Activated CD4-positive, alpha-beta memory T cell treated with anti-CD3 and anti-CD28 coated beads, Interleukin-2, amount 10 ng/mL, durations not matched to agents 7 days and 5 days (primary cell): ENCODE measurements at places on chromosomes 12 and 14.

DNA sequence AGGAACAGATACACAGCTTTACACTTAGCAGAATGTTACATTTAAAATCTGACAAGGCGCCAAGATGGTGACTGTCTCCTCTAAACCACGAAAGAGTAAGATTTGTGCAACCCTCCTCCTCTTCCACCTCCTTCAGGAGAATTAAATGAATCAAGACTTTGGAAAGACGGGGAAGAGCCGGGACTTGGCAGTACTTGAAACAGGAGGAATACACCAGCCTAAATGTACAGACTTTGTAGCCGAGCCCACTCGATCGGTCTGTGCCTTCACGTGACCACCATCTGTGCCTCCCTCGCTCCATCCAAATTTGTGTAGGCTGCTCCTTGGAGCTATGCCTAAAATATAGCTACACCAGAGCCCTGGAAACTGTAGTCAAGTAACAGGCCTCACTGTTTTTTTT lies 38.3 kb downstream of the SSPN start:
- H3K27me3 ChIP-seq, result peaks cover 21% of the 10 kb centered on the region
- no peak overlapping the region for H3K4me3 ChIP-seq
- no peaks in the 10 kb centered on the region for H3K36me3 ChIP-seq
- no peak overlapping the region for H3K27ac ChIP-seq
- H3K4me1 ChIP-seq, result no peaks in the 10 kb centered on the region

DNA sequence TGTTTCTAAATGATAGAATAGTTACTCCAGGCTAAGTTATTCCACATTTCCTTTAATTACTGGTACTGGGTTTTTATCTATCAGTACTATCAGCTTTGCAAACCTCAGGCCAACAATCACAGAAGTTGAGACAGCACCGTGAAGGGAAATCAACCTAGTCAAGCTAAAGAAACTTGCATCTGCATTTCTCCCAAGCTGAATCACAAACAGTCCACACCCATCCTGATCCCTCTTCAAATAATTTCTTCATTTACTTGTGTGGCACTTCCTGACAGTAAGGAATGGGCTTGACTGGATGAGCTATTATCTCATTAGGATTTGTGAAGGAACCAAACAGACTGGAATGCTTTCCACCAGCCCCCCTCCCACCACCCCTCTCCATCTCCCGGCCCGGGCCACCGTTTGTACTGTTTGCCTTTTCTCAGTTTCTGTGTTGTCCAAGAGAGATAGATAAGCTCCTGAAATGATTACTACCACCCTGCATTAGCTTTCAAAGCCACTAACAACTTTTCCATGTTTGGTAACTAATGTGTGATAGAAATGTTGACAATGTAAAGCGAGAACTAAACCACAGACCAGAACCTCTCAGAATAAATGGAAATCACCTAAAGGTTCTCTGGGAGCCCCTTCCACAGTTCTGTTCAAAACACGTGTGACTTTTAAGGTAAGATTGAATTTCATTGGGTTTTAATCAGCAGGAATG lies 236.3 kb downstream of the SLC25A21 start:
- H3K36me3 ChIP-seq, result no peaks in the 10 kb centered on the region
- no peaks in the 10 kb centered on the region for H3K4me1 ChIP-seq
- no peaks in the 10 kb centered on the region for H3K27me3 ChIP-seq
- no peak overlapping the region for H3K27ac ChIP-seq

GRCh38 chr14:23712287-23712686 lies 76.1 kb downstream of the DHRS2 start:
- H3K27me3 ChIP-seq, result no peaks in the 10 kb centered on the region
- DNase-seq, result no peak
- H3K27ac ChIP-seq, result no peak overlapping the region
- H3K4me3 ChIP-seq, result no peak overlapping the region

GRCh38 chr12:25728056-25728595 lies 175.0 kb upstream of the LMNTD1 start:
- H3K27ac ChIP-seq, result no peak overlapping the region
- H3K36me3 ChIP-seq, result no peaks in the 10 kb centered on the region
- no peaks in the 10 kb centered on the region for H3K4me1 ChIP-seq

- peaks cover 6% of the 10 kb centered on the region for H3K36me3 ChIP-seq
- peak overlapping the region; percentile 61 for H3K27ac ChIP-seq
- peaks cover 54% of the 10 kb centered on the region for H3K4me1 ChIP-seq
- peak; percentile 62 for DNase-seq
- peak overlapping the region; percentile 28 for H3K4me3 ChIP-seq
Measured at GRCh38 chr14:104686624-104687517, 2.5 kb upstream of the INF2 start.

- H3K27me3 ChIP-seq, result peaks cover 65% of the 10 kb centered on the region
- H3K36me3 ChIP-seq, result no peaks in the 10 kb centered on the region
- DNase-seq, result no peak
Measured at GRCh38 chr12:48993787-48994186, 5.4 kb downstream of the DDN start.

DNA sequence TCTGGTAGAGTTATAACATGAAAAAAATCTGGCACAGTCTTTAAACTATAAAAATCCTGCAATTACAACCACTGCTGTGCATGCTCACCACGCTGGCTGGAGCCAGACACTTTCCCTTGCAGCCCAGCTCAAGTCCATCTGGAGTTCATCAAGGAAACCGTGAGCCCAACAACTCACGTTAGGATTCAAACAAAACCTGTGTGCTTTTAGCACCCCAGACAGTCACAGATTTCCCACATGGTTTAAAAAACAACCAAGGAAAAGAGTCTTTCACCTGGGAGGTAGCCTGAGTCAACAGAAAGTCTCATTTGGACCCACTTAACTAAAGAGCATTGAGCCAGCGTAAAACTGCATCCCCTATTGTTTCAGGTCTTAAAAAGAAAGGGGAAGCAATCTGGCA lies 4.7 kb downstream of the LRIG3 start:
- no peak for DNase-seq
- H3K4me3 ChIP-seq, result no peak overlapping the region
- H3K36me3 ChIP-seq, result no peaks in the 10 kb centered on the region
- peaks cover 25% of the 10 kb centered on the region for H3K27me3 ChIP-seq
- no peak overlapping the region for H3K27ac ChIP-seq

DNA sequence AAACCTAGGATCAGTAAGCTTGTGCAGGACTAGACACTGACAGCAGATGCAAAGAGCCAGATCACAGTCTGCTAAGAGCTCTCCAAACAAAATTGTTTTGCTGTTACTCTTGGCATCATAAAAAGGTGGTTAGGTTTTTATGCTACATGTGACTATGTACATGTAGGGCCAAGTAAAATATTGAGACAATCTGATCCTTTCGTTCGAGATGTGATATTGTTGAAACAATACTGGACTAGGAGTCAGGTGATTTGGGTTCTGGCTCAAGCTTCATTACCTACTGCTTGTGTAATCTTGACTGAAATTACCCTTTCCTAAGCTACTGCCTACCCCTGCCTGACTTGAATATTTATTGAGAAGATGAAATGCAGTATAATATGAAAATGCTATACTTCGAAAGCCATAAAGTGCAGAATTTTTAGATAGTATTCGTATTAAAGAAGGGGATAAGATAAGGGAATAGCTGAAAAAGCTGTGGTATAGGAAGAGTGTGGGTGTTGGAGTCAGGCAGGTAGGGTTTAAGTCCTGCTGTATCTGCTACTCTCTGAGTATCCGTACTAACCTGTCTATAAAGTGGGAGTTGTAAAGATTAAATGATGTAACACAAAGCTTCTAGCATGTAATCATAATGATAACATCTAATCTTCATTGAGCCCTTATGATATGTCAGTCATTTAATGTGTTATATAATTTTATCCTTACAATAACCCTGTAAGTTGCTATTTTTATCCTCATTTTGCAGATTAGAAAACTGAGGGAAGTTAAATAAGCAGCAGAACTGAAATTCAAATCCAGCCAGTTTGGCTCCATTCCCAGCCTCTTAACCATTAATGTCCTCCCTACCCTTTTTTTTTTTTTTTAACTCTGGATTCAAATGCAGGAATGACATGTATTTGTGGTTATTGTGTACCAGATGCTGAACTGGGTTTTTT lies 38.6 kb upstream of the ATF1 start:
- DNase-seq, result no peak
- H3K4me3 ChIP-seq, result no peak overlapping the region
- no peaks in the 10 kb centered on the region for H3K4me1 ChIP-seq
- H3K36me3 ChIP-seq, result peaks cover 43% of the 10 kb centered on the region
- no peak overlapping the region for H3K27ac ChIP-seq

GRCh38 chr12:46362895-46363581 lies 9.5 kb downstream of the SLC38A2 start:
- H3K4me3 ChIP-seq, result no peak overlapping the region
- H3K36me3 ChIP-seq, result peaks cover 92% of the 10 kb centered on the region
- DNase-seq, result no peak
- H3K4me1 ChIP-seq, result peaks cover 71% of the 10 kb centered on the region

DNA sequence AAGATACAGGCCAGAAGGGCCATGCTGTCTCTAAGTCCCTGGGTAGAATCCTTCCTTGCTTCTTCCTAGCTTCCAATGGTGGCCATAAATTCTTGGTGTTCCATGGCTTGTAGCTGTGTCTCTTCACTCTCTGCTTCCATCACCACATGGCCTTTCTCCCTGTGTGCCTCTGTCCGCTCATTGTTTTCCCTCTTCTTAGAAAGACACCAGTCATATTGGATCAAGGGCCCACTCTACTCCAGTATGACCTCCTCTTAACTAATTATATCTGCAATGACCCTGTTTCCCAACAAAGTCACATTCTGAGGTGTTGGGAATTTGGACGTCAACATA lies 7.6 kb upstream of the MAP1LC3B2 start:
- DNase-seq, result no peak
- no peaks in the 10 kb centered on the region for H3K36me3 ChIP-seq
- H3K27ac ChIP-seq, result no peak overlapping the region
- peaks cover 11% of the 10 kb centered on the region for H3K27me3 ChIP-seq

DNA sequence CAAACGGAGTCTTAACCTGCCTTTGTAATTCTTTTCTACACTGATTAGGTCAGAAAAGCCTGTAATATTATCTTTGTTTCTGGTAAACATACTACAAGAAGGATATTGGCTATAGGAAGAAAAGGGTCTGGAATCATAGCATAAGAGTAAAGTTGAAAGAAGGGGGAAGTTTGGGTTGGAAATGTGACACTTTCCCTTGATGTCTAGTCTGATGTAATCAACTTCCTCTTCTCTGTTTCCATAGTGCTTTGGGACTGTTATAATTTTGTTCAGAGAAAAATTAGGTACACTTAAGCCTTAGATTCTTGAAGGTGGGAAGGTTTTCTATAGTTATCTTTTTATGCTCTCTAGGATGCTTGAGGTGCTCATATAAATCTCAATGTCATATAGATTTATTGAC lies 322.2 kb downstream of the AEBP2 start:
- H3K27me3 ChIP-seq, result peaks cover 2% of the 10 kb centered on the region
- H3K27ac ChIP-seq, result no peak overlapping the region
- no peaks in the 10 kb centered on the region for H3K36me3 ChIP-seq
- no peak overlapping the region for H3K4me3 ChIP-seq
- H3K4me1 ChIP-seq, result no peaks in the 10 kb centered on the region
- DNase-seq, result no peak

GRCh38 chr12:132571598-132571997 lies 38.8 kb downstream of the LRCOL1 start:
- DNase-seq, result no peak
- H3K36me3 ChIP-seq, result no peaks in the 10 kb centered on the region
- no peaks in the 10 kb centered on the region for H3K27me3 ChIP-seq
- no peaks in the 10 kb centered on the region for H3K4me1 ChIP-seq

- no peak overlapping the region for H3K27ac ChIP-seq
- H3K4me1 ChIP-seq, result peaks cover 3% of the 10 kb centered on the region
Measured at GRCh38 chr12:24929953-24930352, 18.9 kb downstream of the BCAT1 start.

DNA sequence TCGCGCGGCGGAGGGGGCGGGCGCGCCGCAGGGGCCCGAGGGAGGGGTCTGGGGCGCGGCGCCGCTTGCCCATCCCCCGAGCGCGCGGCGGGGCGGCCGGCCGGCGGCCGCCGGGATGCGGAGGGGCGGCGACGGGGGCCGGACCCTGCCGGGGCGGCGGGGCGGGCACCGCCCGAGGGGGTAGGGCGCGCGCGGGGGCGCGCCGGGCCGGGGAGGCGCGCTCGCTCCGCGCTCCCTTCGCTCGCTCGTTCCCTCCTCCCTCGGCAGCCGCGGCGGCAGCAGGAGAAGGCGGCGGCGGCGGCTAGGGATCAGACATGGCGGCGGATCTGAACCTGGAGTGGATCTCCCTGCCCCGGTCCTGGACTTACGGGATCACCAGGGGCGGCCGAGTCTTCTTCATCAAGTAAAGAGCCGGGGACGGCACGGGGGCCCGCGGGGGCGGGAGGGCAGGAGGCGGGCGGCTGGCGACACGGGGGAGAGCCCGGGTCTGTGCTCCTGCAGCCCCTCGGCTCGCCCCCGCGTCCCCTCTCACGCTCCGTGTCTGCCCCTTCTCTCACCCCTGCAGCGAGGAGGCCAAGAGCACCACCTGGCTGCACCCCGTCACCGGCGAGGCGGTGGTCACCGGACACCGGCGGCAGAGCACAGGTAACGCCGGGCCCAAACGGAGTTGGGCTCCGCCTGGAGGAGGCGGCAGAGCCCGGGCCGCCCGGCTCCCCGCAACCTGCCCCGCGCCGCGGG lies at the start of gene PLEKHA5:
Gene PLEKHA5 (plus strand): TSS at position 248 of the 738 bp plus-strand sequence. CDS start 67 bp downstream, at position 315.
- H3K4me1 ChIP-seq, result peaks cover 29% of the 10 kb centered on the region
- H3K36me3 ChIP-seq, result peaks cover 17% of the 10 kb centered on the region
- peak within 1 kb of the TSS; percentile 86 for H3K4me3 ChIP-seq
- peak within 1 kb of the TSS; percentile 57 for H3K27ac ChIP-seq
- H3K27me3 ChIP-seq, result no peaks in the 10 kb centered on the region
- DNase-seq, result peak; percentile 63

GRCh38 chr14:56874375-56874774 lies 64.1 kb upstream of the OTX2 start:
- no peaks in the 10 kb centered on the region for H3K27me3 ChIP-seq
- no peak overlapping the region for H3K4me3 ChIP-seq
- H3K27ac ChIP-seq, result no peak overlapping the region
- no peaks in the 10 kb centered on the region for H3K4me1 ChIP-seq
- H3K36me3 ChIP-seq, result no peaks in the 10 kb centered on the region

DNA sequence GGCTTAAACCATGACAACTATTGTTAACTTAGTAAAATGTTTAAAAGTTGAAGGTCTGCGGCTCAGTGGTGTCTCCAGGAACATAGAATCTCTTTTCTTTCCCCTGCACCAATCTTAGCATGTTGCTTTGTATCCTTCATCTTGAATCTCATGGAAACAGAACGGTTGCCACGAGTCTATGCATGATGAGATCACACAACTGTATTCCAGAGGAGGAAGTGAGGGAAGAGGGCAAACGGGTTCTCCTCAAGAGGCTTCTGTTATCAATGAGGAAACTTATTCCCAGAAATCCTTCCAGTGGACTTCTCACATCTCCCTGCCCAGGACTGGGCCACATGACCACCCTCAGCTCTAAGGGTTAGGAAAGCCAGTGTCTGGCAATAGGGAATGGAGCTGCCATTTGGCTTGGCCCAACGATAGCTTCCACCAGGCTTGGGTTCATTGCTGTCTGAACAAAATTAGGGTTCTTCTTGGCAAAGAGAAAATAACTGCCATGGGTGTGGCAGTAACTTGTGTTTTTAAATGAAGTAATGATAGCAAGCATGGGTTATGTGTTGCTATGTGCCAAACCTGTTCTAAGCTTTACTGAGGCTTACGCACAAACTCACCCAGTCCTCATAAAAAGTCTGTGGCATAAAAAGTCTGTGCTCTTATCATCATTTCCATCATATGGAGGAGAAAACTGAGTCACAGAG lies 17.4 kb downstream of the PLXNC1 start:
- no peak for DNase-seq
- no peak overlapping the region for H3K27ac ChIP-seq
- H3K4me1 ChIP-seq, result peaks cover 14% of the 10 kb centered on the region
